Activated CD4-positive, alpha-beta T cell treated with anti-CD3 and anti-CD28 coated beads, Interleukin-2, amount 10 ng/mL, durations not matched to agents 24 days and 14 days (primary cell): ENCODE measurements at places on chromosomes 16 and 17. TPM values are rescaled to one million over a fixed set of nuclear protein-coding genes. Genes with fewer than 3 reads are reported as not detected.

DNA sequence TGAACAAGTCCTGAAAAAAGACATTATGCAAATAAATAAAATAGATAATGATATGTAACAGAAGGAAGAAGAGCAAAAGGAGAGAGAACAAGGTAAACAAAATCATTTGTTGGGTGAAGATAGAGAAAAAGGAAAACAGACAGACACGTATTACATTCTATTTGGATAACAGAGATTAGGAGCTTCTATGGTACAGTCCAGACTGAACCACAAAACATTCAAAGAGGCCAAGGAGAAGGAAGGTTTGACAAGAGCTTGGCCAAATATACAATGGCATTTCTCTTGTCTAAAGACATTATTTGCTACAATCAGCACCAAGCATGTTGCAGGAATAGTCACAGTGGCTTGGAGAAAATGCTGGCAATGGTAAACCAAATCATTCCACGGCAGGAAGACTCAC is 29.2 kb downstream of the SMG6 start:
- H3K27ac ChIP-seq: peak overlapping the region; percentile 22
- H3K4me3 ChIP-seq: no peak overlapping the region
- peaks cover 61% of the 10 kb centered on the region for H3K4me1 ChIP-seq
- DNase-seq: no peak
- no peaks in the 10 kb centered on the region for H3K27me3 ChIP-seq
- H3K36me3 ChIP-seq: peaks cover 47% of the 10 kb centered on the region

GRCh38 chr16:4790871-4791270 is 2.7 kb upstream of the SEPTIN12 start:
- no peaks in the 10 kb centered on the region for H3K36me3 ChIP-seq
- no peak for DNase-seq
- H3K27me3 ChIP-seq: peaks cover 1% of the 10 kb centered on the region
- no peak overlapping the region for H3K4me3 ChIP-seq
- H3K4me1 ChIP-seq: peaks cover 4% of the 10 kb centered on the region

DNA sequence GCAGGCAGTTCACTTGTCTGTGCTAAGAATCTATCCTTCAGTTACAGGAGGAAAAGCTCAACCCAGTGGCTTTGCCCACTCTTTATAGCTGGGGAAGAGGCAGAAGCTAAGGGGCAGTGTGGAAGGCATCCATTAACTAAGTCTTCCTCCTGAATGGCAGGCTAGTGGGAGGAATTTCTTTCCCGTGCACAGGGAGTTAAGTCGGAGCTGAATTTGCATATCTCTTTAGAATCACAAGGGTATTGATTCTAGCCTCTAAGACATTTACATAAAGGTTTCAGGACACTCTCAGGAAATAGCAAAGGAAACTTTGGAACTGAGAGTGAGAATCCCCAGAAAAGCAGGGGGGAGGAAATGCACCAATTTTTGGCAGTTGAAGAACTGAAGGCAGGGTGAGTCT is 245.6 kb downstream of the CA10 start:
- no peaks in the 10 kb centered on the region for H3K4me1 ChIP-seq
- no peak for DNase-seq
- no peaks in the 10 kb centered on the region for H3K36me3 ChIP-seq
- H3K27ac ChIP-seq: no peak overlapping the region
- no peaks in the 10 kb centered on the region for H3K27me3 ChIP-seq
- H3K4me3 ChIP-seq: no peak overlapping the region

- no peak for DNase-seq
- no peak overlapping the region for H3K4me3 ChIP-seq
- H3K27ac ChIP-seq: no peak overlapping the region
- peaks cover 11% of the 10 kb centered on the region for H3K36me3 ChIP-seq
- no peaks in the 10 kb centered on the region for H3K4me1 ChIP-seq
- H3K27me3 ChIP-seq: no peaks in the 10 kb centered on the region
These were observed 20.0 kb downstream of the MTHFSD start for GRCh38 chr16:86534779-86535615.

GRCh38 chr17:21212826-21213637 is 929 bp downstream of the TMEM11 start:
- no peak for DNase-seq
- H3K27ac ChIP-seq: peak overlapping the region; percentile 95
- peaks cover 45% of the 10 kb centered on the region for H3K4me1 ChIP-seq
- no peaks in the 10 kb centered on the region for H3K27me3 ChIP-seq
- H3K4me3 ChIP-seq: peak overlapping the region; percentile 90

GRCh38 chr17:38747463-38748148 is 530 bp downstream of the PCGF2 start:
- H3K4me3 ChIP-seq: peak overlapping the region; percentile 84
- H3K27ac ChIP-seq: no peak overlapping the region
- peak; percentile 71 for DNase-seq
- peaks cover 39% of the 10 kb centered on the region for H3K27me3 ChIP-seq

DNA sequence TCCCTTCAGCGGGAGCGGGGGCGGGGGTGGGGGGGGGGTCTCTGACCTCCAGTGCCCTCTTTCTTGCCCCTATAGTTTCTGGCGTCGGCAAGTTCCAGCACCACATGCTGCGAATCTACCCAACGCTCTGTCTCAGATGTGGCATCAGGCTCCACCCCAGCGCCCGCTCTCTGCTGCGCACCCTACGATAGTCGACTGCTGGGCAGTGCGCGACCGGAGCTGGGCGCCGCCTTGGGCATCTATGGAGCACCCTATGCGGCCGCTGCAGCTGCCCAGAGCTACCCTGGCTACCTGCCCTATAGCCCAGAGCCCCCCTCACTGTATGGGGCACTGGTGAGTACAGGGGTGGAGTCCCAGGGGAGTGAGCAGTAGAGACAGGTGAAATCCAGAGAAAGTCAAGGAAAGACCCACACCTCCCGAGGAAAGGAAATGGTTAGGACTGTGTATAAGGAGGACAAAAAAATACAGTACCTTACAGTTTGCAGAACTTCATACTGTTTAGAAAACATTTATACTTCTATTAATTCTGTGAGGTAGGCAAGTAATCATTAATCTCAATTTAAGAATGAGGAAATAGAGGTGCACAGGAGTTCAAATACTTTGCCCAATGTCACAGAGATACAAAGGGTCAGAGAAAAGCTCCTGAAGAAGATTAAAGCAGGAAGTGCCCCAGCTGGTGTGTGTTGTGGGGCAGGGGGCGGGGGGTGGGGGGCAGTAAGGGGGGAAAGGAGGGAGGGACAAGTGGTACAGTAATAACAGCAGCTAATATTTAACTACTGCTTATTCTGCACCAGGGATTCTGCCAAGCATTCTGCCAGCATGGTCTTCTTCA is 2.5 kb downstream of the IRX6 start:
- no peaks in the 10 kb centered on the region for H3K4me1 ChIP-seq
- H3K36me3 ChIP-seq: no peaks in the 10 kb centered on the region
- peaks cover 55% of the 10 kb centered on the region for H3K27me3 ChIP-seq
- H3K27ac ChIP-seq: no peak overlapping the region
- DNase-seq: no peak
- no peak overlapping the region for H3K4me3 ChIP-seq

DNA sequence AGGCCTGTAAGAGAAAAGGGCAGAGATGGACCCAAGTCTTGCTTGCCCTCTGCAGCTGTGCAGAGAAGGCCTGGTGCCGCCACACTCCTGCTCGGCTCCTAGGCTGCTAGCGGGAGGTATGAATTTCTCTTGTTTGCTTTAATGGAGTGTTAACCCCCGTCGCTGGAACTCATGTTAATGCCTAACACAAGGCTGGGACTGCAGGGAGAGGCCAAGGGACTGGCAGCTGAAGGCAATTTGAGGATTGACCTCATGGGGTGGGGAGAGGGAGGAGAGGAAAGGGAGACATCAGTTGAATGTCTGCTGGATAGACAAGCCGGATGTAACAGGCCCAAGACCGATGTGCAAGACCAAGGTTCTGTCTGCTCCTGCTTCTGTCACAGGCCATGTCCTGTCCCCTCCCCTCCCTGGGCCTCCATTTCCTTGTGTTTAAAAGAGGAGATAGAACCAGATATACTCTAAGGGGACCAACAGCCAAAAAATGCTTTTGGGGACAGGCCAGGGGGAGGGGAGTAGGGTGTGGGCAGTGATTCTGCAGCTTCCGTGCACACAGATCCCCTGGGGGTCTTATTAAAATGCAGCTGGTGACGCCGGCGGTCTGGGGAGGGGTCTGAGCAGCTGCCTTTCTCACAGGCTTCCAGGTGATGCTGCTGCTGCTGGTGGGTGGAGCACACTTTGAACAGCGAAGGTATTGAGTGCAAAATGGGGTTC is 46.7 kb upstream of the TBX2 start:
- H3K4me3 ChIP-seq: no peak overlapping the region
- H3K36me3 ChIP-seq: no peaks in the 10 kb centered on the region
- DNase-seq: no peak
- H3K27ac ChIP-seq: no peak overlapping the region
- no peaks in the 10 kb centered on the region for H3K4me1 ChIP-seq

DNA sequence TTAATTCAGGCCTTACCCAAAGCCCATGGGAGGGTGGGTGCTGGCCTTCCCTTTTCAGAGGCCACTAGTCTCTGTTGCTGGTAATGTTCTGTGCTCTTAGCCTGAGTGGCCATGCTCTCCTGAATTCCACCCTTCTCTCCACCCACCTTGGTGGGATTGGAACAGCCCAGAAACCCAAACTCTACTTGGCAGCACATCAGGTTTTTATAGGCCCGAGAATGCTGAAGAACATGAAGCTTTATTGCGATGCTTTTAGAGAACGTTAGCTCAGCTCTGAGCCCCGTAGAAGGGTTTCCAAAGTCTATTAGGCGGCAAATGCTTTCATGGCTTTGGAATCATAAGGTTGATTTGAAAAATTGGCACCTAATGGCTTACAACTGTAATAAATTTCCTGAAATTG is 209.3 kb downstream of the MSI2 start:
- H3K4me1 ChIP-seq: peaks cover 63% of the 10 kb centered on the region
- no peak for DNase-seq
- H3K27ac ChIP-seq: peak overlapping the region; percentile 64
- peaks cover 36% of the 10 kb centered on the region for H3K36me3 ChIP-seq

GRCh38 chr16:84141143-84141670 is 3.8 kb downstream of the HSDL1 start:
- peaks cover 10% of the 10 kb centered on the region for H3K27me3 ChIP-seq
- no peak overlapping the region for H3K4me3 ChIP-seq
- peak; percentile 69 for DNase-seq
- H3K27ac ChIP-seq: no peak overlapping the region

GRCh38 chr17:10022416-10022815 is 117.3 kb upstream of the RCVRN start:
- no peak overlapping the region for H3K4me3 ChIP-seq
- no peak for DNase-seq

GRCh38 chr16:23535901-23536300 is 21.2 kb downstream of the EARS2 start:
- no peak overlapping the region for H3K27ac ChIP-seq
- no peak overlapping the region for H3K4me3 ChIP-seq

- H3K27me3 ChIP-seq: peaks cover 9% of the 10 kb centered on the region
- H3K4me1 ChIP-seq: no peaks in the 10 kb centered on the region
- no peaks in the 10 kb centered on the region for H3K36me3 ChIP-seq
- H3K4me3 ChIP-seq: no peak overlapping the region
- DNase-seq: no peak
These were observed 131.8 kb downstream of the IRX5 start for GRCh38 chr16:55062442-55062841.

- DNase-seq: no peak
- H3K27me3 ChIP-seq: peaks cover 2% of the 10 kb centered on the region
- H3K27ac ChIP-seq: no peak overlapping the region
- no peaks in the 10 kb centered on the region for H3K36me3 ChIP-seq
- no peak overlapping the region for H3K4me3 ChIP-seq
These were observed 17.0 kb upstream of the UBTF start for GRCh38 chr17:44236444-44236991.

- H3K27me3 ChIP-seq: peaks cover 14% of the 10 kb centered on the region
- DNase-seq: no peak
- no peaks in the 10 kb centered on the region for H3K36me3 ChIP-seq
These were observed 6.3 kb downstream of the CCL11 start for GRCh38 chr17:34291721-34292348.

GRCh38 chr17:6843241-6843880 is 11.8 kb upstream of the TEKT1 start:
- H3K4me3 ChIP-seq: no peak overlapping the region
- H3K4me1 ChIP-seq: peaks cover 12% of the 10 kb centered on the region
- H3K27ac ChIP-seq: no peak overlapping the region
- peaks cover 51% of the 10 kb centered on the region for H3K27me3 ChIP-seq
- DNase-seq: no peak

DNA sequence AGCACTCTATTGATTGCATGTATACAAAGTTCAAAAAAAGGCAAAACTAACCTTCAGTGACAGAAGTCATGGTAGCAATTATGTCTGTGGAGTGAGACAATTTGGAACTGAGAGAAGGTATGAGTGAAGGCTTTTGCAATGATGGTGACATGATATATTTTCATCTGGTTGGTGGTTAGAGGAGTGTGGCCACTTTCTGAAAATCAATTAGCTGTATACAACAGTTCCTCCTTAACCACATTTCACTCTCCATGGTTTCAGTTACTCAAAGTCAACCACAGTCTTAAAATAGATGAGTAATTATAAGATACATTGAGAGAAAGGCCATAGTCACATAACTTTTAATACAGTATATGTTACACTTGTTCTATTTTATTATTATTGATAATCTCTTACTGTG is 26.2 kb downstream of the ADAMTS18 start:
- H3K27me3 ChIP-seq: peaks cover 5% of the 10 kb centered on the region
- no peak for DNase-seq
- no peak overlapping the region for H3K4me3 ChIP-seq
- no peaks in the 10 kb centered on the region for H3K36me3 ChIP-seq

DNA sequence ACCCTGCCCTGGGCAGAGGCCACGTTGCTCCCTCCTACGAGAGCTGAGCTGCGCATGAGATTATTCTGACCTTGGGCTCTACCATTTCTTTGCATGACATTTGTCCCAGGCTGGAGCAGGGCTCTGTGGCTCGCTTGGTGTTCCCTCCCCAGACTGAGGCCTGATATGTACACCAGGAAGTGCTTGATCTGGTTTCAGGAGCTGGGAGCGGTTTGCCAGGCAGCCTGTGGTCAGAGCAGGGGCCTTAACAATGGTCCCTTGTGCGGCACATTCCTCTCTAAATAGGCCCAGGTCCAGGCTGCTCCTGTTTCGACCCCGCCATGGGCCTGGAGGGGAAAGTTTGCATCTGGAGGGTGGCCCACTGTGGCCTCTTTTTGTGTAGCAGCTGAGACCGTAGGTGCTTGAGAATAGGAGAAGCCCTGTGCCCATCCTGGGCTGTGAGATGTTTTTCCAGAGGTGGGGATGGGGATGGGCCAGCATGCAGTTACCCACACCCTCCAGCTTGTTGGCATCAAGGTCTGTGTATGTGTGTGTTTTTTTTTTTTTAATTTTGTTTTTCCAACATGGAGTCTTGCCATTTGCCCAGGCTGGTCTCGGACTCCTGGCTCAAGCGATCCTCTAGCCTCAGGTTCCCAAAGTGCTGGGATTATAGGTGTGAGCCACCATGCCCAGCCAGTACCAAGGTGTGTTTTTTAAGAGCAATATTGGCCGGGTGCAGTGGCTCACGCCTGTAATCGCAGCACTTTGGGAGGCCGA is 253.9 kb downstream of the SEC14L1 start:
- no peak overlapping the region for H3K4me3 ChIP-seq
- H3K27me3 ChIP-seq: no peaks in the 10 kb centered on the region
- H3K4me1 ChIP-seq: peaks cover 75% of the 10 kb centered on the region
- peaks cover 19% of the 10 kb centered on the region for H3K36me3 ChIP-seq
- no peak for DNase-seq
- peak overlapping the region; percentile 51 for H3K27ac ChIP-seq

The DOC2B gene
- total RNA-seq: 0.98 and 1.0 TPM in 2 replicates

The G6PC1 gene
- not detected in 2 replicates for total RNA-seq

The HID1 gene
- 0.17 TPM in 1 of 2 replicates, not detected in the other for total RNA-seq

The NUPR1 gene
- total RNA-seq: not detected in 2 replicates

The GFOD2 gene
- total RNA-seq: 16.2 and 18.3 TPM in 2 replicates

The OR3A2 gene
- 0.26 and 1.0 TPM in 2 replicates for total RNA-seq

The PIPOX gene
- 1.2 and 1.4 TPM in 2 replicates for total RNA-seq

The KRT32 gene
- total RNA-seq: not detected in 2 replicates

The ABCC3 gene
- total RNA-seq: not detected in 2 replicates

The RND2 gene
- 0.07 TPM in 2 replicates for total RNA-seq

The CCL8 gene
- total RNA-seq: not detected in 2 replicates
